ENCODE measurements at places on chromosomes 12 and 14.

DNA sequence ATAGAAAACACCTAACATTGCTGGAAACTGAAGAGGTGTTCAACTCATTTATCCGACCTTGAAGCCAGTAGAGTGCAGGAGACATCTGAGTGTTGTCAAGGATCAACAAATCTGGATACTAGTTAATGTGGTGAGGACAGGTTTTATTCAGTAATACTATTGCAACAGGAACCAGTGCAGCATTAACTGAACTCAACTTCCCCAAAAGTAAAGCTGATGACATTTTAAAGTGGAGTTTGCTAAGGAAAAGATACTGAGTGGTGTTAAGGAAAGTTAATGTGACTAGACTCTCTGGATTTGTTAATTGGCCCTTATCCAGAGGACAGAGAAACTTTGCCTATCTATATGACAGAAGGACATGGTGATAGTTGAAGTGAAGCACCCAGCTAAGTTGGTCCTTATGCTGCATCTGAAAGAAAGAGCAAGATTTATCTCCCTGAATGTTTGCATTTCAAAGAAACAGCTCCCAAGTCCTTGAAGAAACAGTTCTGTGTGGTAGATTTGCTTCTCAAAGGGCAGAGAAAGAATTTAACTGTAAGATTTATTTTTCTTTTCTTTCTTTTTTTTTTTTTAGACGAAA, 1.2 kb upstream of the CLEC7A start:
- DNase-seq = no peak

DNA sequence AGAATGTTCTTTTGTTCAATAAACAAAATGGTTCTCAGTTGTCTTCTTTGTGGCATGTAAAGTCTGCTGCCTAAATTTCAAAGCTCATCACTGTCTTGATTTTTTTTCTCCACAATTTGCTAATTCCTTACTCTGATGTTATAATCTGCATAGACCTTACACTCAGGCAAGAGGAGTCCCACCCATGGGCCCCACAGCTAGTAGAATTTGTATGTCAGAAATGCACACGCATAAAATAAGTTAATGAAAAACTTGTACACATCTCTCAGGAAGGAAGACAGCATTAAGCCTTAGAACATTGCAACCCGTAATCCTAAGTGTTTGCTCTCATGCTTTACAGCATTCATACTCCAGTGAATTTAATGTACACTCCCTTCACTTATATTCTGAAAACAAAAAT, 280.8 kb downstream of the ATXN7L3B start:
- DNase-seq = no peak

- DNase-seq = no peak
Observed at GRCh38 chr14:76887191-76887590, 61.0 kb downstream of the LRRC74A start.

GRCh38 chr12:79001404-79001803, 136.8 kb downstream of the SYT1 start:
- DNase-seq = no peak

GRCh38 chr12:41014643-41015020, 173.5 kb upstream of the PDZRN4 start:
- DNase-seq = no peak

- no peak for DNase-seq
Observed at GRCh38 chr12:58602736-58603135, 317.6 kb downstream of the LRIG3 start.

DNA sequence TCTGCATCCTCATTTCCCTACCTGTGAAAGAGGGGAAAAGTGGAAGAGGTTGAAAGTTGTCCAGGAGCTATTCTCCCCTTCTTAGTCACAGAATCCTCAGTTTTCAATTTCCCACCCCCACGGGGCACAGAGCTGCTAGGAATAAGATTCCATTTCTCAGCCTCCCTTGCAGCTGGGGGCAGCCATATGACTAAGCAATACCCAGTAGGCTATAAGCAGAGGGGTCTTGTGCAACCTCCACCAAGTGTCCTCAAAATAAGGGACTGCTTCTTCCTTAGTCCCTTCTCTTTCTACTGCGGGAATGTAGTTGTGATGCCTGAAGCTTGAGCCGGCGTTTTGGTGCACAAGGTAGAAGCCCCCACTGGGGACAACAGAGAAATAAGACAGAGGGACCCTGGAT, 40.9 kb downstream of the VWF start:
- DNase-seq = no peak

GRCh38 chr14:96673706-96674105, 123.5 kb upstream of the VRK1 start:
- no peak for DNase-seq

DNA sequence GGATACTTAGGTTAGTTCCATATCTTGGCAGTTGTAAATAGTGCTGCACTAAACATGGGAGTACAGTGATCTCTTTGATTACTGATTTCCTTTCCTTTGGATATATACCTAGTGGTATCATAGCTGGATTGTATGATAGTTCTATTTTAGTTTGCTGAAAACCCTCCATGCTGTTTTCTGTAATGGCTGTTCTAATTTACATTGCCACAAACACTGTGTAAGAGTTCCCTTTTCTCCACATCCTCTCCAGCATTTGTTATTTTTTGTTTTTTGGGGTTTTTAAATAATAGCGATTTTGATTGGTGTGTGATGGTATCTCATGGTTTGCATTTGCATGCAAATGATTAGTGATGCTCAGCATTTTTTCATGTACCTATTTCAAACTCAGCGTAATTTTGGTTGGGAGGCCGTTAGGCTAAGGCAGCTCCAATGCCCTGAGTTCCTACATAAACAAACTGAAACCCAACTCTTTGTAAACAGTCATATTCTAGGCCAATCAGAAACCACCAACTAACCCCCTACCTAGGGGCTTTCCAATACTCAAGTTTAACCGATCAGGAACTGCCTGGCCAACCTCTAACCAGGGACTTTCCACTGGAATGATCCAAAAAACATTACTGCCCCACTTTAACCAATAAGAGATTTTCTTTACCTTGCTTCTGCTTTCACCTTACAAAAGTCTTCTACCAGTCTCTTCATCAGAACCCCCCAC, 171.6 kb downstream of the FBXL14 start:
- DNase-seq = no peak

- no peak for DNase-seq
Observed at GRCh38 chr14:59566296-59566695, 10.3 kb downstream of the CCDC175 start.

GRCh38 chr14:58760121-58760520, 122.4 kb downstream of the DACT1 start:
- no peak for DNase-seq

- no peak for DNase-seq
Observed at GRCh38 chr14:53613404-53614253, 343.0 kb downstream of the BMP4 start.

DNA sequence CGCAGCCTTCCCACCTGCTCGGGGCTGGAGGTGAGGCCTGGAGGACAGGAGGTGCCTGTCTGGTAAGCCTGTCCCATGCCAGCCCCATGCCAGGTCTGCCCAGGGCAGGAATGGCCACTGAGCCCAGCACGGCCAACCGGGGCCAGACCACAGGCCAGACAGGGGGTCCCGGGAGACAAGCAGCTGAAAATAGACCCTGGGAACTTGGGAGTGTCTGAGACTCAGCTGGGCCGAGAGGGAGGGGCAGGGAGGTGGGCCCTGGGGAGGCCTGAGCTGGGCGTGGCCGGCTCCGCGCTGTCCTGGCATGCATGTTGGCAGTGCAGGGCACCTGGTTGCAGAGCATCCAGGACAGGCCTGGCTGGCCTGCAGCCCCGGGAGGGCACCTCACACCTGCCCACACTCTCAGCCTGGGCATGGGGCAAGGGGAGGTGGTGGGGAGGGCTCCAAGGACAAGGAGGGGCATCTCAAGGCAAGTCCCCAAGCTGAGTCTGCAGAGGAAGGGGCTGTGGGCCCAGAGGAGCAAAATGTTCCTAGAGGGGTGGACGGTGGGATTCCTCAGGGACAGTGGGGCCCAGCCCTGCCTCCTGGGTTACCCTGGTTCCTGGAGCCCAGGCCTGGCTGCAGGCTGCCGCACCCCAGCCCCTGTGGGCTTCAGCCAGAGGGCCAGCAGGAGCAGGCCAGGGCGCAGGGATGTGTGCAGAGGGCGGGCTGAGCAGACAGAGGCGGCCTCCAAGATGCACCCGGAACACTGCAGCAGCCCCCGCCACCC, 3.2 kb upstream of the CRIP1 start:
- DNase-seq = no peak

- DNase-seq = no peak
Observed at GRCh38 chr12:131723532-131723931, 12.6 kb downstream of the SFSWAP start.

GRCh38 chr12:14960548-14961465, 594 bp downstream of the ARHGDIB start:
- no peak for DNase-seq

GRCh38 chr12:110670161-110670701, 18.7 kb downstream of the HVCN1 start:
- DNase-seq = no peak

DNA sequence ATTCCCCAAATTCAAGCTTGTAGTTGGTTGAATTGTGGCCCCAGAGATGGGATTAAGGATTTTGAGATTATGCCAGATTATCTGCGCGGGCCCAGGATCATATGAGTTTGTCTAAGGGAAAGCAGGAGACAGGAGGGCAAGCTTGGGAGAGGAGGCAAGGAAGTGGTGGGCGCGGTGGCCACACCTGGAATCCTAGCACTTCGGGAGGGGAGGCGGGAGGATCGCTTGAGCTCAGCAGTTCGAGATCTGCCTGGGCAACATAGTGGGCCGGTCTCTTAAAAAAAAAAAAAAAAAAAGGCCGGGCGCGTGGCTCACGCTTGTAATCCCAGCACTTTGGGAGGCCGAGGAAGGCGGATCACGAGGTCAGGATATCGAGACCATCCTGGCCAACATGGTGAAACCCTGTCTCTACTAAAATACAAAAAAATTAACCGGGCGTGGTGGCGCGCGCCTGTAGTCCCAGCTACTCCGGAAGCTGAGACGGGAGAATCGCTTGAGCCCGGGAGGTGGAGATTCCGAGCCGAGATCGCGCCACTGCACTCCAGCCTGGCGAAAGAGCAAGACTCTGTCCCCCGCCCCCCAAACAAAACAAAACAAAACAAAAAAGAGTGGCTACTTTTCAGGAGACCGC, 881 bp upstream of the PUS1 start:
- no peak for DNase-seq

GRCh38 chr14:105845725-105846309, 319.4 kb downstream of the TMEM121 start:
- no peak for DNase-seq

GRCh38 chr12:120231316-120232011, 30.6 kb upstream of the RPLP0 start:
- peak; percentile 50 for DNase-seq

DNA sequence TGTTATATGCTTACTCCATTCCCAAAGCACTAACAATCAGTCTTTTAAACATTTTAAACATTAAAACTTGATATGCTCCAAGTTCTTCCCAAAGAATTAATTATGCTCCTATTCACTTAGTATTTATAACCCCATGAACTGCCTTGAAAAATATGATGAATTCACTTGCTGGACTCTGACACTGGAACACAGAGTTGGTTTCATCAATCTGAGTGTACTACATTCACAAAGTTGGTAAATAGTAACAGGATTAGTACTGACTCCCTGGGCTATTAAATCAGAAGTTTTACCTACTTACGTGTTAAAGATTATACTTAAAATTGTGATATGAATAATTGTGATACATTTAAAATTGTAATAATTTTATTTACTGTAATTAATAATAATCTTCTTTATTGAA, 17.3 kb upstream of the MYF6 start:
- no peak for DNase-seq

- no peak for DNase-seq
Observed at GRCh38 chr12:7864601-7865150, 8.0 kb downstream of the SLC2A14 start.

- DNase-seq = no peak
Observed at GRCh38 chr12:71243370-71243769, 85.6 kb upstream of the TSPAN8 start.

All from AG09319 (cell line).